Pancreas (tissue), 10 donors: ENCODE measurements at places on chromosomes 2 and 18.

- DNase-seq, result no peak
These were observed 51.9 kb downstream of the CACNB4 start for GRCh38 chr2:152046940-152047339.

DNA sequence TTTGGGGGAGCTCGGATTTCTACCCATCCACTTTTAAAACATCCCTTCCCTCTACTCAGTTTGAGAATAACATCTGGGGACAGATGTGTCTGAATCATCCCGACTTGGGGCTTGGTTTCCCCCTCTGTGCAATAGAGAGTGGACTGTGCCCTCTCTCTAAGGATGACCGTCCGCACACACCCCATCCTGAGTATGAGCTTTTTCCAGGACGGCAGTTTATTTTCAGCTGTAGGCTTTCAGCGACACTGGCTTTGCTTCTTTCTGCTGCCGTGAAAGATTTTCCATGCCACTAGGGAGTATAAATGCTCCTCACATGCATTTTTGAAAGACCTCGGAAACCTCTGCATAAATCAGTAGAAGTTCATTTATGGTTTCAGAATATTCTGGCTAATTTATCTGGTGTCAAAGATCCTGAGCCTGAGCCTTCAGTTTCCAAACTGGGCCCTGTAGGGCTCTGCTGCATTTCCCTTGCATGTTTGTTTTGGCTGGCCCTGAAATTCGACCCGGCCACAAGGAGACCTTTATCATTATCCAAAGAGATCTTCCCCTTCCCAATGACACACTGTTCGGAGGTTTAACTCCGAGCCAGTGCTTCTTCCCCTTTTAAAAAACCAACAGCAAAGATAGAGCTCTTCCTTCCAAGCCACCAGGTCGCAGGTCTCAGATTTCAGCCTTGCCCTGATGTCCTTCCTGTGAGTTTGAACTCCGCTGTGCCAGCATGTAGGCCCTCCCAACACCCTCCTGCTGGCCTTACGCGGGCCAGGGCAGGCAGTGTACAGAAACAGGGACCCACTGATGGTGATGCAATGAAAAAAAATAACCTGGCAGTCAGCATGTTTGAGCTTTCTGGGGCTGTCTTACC, 53.3 kb downstream of the FECH start:
- no peak for DNase-seq

- DNase-seq, result no peak
These were observed 880.2 kb downstream of the TSN start for GRCh38 chr2:122635686-122636085.

GRCh38 chr2:112836163-112836560, 417 bp downstream of the IL1B start:
- DNase-seq, result no peak

- DNase-seq, result no peak
These were observed 94.6 kb upstream of the SCG2 start for GRCh38 chr2:223696719-223697118.

DNA sequence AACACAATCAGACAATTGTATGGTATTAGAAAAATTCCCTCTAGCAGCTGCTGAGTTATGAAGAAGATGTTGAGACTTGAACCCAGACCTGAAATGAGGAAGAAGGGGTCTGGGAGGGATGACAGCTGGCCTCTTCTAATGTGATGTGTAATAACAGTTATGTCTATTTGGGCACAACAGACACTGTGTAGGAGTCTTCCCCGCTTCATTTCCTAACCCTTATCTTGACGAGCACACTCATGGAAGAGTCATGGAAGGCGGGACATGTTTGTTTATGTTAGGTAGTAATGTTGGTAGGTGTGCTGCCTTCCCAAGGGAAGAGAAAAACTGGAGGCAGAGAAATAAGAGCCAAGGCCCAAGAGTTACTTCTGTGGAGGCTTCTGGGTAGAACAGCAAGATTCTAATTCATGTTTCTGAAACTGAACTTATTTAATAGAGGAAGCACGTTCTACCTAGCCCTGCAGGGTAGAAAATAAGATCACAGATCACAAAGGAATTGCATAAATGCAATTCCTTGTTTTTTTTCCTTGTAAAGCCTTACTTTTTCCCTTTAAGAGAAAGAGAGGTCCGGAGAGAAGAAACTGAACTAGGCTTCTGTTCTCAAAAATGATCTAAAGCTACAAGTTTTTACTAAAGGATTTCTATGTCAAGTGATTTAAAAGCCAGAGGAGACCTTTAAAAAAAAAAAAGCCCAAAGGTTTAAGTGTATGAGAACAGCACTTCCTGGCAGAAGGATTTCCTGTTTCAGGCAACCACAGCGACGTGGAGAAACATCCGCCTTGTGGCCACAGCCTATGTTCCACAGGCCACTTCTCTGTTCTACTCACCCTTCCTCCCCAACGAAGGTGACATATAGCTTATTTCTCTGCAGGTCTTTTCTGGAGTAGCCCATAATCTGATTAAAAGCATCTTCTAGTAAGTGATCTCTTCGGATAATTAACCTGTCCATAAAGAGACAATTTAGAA, 68.5 kb upstream of the STK17B start:
- DNase-seq, result no peak

DNA sequence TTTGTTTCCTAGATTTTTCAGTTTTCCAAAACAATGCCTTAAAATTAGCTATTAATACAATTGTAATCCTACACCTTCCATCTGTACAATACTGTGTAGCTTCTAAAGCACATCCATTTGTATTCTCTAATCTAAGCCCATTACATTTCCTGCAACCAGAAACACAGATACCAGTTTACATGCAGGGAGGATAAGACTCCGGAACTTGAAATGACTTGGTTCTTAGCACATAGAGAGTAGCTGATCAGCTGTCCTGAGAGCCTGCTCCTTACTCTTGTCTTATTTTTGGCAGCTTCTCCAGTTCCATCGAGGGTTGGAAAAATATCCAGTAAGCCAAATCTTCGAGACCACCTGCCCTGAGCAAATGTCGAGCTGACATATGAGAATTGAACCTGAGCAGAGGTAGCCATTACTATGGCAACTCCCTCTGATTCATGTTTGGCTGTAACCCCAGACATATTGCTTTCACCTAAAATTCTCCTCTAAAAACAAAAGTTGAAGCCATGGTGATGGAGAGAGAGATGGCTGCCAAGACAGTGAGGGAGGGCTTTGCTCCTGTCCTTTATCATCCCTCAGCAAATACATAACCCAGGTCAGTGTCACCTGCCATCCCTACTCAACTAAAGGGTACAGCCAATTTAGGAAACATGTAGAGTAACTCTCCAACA, 542.8 kb downstream of the IRS1 start:
- no peak for DNase-seq

DNA sequence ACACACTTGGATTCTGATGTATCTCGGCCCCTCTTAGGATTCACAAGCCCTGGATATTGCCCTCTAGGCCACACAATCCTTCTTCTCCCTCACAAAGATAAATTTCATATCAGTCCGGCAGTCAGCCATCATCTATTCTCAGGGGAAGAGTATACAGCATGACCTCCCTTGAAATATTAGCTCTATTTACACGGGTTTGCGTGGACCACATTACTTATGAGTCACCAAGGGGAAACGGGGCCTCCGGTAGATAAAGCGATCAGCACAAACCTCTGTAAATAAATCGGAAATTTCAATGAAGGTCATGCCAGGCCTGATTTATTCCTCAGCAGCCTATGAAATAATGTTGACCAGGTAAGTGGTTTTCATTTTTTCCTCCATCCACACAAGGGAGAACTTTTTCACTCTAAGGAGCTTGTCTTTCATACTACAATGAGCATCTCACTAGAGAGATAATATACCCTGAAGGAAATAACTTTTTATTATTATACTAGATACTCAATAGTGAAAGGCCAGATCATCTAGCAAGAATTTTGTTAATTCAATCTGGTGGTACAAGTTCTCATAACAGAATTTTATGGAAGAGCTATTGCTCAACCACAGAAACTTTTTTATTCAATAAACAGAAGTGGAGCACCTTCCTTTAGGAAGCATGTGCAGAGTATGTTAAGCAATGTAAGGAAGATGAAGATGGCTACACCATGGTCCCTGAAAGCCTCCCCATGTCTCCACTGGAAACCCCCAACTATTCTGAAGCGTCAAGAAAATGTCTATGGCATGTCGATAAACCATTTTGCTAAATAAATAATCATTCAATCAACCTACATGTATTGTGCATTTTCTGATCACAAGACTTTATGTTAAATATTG, 125.2 kb upstream of the PIK3C3 start:
- no peak for DNase-seq

DNA sequence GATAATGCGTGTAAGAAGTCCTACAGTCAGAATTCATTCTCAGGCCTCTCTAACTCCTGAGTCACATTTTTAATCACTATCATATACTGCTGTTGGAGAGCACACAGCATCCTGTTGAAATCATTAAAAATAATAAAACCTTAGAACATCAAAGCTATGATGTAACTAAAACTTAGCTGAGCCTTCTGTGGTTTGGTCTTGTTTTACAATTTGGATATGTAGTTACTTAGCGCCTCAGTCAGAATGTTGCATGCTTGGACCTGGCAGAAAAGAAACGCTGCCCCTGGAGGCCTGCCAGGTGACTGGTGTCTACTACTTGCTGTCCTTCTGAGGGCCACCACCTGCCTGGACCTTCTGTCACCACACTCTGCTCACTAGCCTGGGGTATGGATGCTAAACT, 261.1 kb upstream of the RASGRP3 start:
- DNase-seq, result no peak
